ENCODE measurements at places on chromosomes 5 and 9.

- no peak for DNase-seq
Observed at GRCh38 chr5:104551628-104552027, 989.0 kb upstream of the NUDT12 start.

DNA sequence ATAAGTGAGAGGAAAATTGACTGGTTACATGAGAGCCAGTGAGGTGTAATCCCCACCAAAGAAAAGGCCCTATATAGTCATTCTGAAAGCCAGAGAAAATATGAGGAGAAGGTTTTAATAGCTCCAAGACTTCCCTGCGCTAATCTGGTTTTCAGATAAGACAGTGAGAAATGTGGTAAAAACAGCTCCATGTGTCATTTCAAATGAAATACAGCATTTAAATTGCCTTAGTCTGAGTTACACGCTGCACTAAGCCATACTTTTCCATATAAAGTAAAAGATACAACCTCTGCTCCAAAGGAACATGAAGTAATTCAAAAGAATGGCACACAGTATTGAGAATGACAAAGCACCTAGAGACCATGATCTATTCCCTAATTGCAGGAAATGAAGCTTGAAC lies 378.0 kb upstream of the PDE4D start:
- DNase-seq: no peak

DNA sequence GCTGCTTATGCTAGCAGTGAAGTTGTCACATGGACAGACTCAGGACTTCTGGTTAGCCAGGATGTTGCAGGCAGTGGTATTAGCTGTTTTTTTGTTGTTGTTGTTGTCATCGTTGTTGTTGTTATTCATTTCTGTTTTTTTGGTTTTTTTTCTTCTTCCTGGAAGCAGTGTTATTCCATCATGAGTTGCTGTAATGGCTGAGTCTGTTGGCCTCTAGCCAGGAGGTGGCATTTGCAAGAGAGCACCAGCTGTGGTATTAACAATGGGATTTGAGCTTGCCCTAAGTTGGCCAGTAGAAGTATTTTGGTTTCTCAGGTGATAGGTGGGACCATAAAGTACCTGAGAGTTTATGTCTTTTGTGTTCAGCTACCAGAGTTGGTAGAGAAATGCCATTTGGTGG lies 561.1 kb downstream of the KCTD16 start:
- no peak for DNase-seq

DNA sequence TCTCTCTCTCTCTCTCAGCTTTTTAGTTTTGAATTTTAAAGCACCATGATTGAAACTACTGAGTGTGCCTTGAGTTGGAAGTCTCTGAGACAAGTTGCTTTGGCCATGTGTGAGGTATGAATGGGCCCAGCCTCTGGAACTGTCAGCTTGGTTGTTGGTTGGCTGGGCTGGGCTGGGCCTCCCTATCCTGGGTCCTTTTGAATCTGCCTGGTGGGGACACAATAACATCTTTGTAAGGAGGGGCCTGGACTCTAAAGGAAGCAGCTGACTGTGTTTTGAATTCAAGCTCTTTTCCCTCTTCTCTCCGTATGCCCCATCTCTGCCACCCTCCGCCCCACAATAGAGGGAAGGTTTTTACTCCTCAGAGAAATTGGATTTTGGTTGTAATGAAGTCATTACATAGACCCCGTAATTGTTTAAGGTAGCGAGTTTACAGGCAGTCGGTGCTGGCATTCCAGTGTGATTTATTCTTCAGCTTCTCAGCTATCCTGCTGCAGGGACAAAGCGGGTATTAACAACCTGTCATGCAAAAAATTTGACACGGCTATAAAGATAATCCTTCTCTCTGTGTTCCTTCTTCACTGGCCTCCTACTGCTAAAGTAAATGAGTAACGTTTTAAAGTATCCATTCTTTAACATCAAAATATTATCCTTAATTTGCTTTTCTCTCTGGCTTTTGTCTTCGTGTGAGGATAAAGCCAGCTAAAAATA lies 105.4 kb downstream of the DAPK1 start:
- no peak for DNase-seq

GRCh38 chr9:4864234-4864661 lies 71.5 kb downstream of the RCL1 start:
- no peak for DNase-seq

DNA sequence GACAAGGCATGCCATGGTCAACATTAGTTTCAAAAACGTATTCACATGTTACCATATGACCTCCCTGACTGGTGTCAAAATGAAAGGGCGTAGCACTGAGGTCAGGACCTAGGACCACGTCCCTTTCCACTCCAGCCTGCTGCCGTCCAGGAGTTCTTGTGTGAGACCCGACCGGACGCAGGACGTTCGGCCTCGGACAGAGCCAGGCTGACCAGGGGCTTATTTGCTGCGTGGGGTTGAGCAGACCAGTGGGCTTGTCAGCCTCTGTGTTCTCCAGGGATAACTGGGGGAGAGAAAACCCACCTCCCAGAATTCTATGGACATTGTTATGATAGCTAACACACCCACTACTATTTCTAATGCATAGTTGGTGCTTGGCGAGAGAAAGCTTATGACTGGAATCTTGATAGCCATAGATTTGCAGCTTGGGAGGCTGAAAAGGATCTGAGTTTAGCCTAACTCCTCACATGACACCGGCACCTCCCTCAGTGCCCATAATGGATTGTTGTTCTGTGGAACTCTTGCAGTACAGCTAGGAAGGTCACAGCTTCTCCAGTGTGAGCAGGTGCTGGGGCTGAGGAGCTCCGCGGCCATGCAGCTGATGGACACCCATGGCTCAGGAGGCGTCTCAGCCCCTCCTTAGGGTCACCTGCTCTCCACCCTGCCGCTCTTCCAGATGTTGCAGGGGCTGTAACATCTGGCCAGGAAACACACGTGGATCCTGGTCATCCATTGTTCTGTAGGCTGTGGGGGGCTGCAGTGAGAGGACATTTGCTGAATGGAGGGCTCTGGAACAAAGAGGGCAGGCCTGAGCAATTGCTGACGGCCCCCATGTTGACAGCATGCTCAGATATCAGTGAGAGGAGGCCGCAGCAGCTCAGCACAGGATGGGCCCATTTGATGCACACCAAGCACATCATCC lies 368.4 kb downstream of the IRX2 start:
- no peak for DNase-seq

DNA sequence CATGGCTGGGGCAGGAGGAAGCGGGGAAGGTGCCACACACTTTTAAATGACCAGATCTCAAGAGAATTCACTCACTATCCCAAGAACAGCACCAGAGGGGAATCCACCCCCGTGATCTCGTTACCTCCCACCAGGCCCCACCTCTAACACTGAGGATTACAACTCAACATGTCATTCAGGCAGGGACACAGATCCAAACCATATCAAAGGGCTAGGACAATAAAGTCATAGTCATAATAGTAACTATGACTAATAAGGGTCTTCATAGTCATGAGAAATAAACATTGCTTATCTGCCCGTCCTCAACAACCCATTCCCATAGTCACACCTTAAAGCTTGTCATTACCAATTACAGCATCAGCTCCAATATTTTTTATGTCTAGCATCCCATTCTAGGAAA lies 65.3 kb upstream of the SMC2 start:
- no peak for DNase-seq

DNA sequence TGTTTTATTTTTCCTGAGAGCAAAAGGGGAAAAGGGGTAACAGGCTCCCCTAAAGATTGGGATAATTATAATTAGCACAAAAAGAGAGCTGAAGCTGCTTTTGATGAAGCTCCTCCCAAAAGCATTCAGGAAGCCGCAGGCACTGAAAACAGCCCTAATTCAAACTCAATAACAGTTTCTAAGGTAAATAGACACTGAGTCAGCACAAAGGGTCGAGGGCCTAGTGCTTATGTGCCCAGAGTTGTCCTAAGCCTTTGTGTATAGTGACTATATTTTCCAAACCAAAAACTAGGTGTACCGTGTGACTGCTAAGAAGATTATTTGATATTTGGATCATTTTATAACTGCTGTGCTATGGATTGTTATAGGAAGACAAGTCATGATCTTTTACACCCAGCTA lies 67.7 kb downstream of the HMHB1 start:
- no peak for DNase-seq

GRCh38 chr9:93902051-93902779 lies 52.9 kb downstream of the BARX1 start:
- no peak for DNase-seq

- DNase-seq: no peak
Observed at GRCh38 chr5:155772009-155772662, 554.8 kb upstream of the SGCD start.

- DNase-seq: no peak
Observed at GRCh38 chr5:137751869-137752491, 2.2 kb downstream of the HNRNPA0 start.

- no peak for DNase-seq
Observed at GRCh38 chr5:72107901-72108201, 576 bp downstream of the MAP1B start.

- DNase-seq: no peak
Observed at GRCh38 chr9:95836072-95836471, 39.4 kb upstream of the ERCC6L2 start.

- no peak for DNase-seq
Observed at GRCh38 chr5:139384591-139385051, 1.5 kb upstream of the SLC23A1 start.

DNA sequence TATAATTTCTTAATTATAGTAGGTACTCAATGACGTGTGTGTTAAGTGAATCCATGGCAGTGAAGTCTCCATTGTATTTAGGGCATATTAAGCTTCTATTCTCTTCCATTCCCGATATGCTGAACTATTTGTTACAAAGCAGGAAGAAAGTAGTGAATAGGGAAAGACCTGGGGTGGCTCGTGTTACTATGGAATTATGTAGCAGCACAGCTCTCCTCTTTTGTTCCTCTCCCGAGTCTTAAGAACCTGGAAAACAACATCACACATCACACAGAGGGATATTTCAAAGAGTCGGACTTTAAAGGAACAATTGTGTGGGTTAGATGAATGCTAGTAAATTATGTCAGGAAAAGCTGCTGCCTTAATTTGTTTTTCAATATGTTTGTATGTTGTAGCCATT lies 131.8 kb downstream of the PCSK5 start:
- DNase-seq: no peak

DNA sequence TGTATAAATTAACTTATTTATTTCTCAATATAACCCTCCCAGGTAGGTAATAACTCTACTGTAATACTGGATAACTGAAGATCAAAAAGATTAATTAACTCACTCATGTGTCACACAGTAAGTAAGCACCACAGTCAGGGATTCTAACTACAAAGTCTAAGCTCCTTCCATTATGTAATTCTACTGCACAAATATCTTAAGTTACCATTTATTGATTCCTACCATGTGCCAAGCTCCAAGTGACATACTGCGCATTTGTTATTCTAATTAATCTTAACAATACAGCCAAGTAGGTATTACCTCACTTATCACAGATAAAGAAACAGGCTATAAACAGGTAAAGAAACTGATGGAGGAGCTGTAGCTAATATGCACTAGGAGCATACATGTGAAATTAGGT lies 58.3 kb downstream of the RANBP6 start:
- no peak for DNase-seq

GRCh38 chr9:125649315-125649714 lies 57.7 kb downstream of the MAPKAP1 start:
- DNase-seq: no peak

GRCh38 chr9:21252721-21253547 lies 13.1 kb upstream of the IFNA14 start:
- no peak for DNase-seq

DNA sequence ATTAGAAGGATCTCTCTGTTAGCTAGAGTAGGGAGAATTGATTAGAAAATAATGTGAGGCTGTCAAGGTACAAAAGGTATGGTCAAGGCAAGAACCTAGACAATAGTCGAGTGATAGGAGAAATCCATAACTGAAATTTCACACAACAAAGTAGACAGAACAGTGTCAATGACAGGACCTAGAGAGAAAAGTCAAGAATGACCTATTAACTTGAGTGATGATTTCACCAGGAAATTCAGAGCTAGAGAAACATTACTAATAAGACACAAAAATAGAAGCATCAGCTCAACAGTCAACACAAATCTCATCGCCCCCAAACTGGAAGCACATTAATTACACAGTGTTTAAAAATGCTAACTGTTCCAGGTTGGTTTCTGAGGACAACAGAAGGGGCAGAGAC lies 532.4 kb downstream of the CDH10 start:
- no peak for DNase-seq

- no peak for DNase-seq
Observed at GRCh38 chr5:141597394-141597793, 21.4 kb downstream of the DIAPH1 start.

DNA sequence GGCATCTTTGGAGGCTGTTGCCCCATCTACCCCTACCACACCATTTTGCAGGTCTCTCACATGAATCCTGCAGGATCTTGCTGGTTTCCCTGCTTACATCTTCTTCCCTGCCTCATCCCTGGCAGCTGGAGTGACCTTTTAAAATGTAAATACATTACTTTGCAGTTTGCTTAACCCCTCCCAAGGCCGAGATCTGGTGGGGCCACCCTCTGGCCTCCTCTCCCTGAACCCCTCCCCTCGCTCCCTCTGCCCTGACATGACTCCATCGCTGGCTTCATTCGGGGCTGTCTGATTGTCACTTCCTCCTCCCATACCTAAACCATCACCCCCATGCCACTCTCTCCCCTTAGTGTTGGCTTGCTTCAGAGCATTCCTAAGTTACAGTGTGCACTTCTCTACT lies 12.6 kb upstream of the PALM2AKAP2 start:
- no peak for DNase-seq

- no peak for DNase-seq
Observed at GRCh38 chr9:127953154-127953553, 15.5 kb upstream of the DPM2 start.

- no peak for DNase-seq
Observed at GRCh38 chr9:16571127-16571802, 299.2 kb downstream of the BNC2 start.

DNA sequence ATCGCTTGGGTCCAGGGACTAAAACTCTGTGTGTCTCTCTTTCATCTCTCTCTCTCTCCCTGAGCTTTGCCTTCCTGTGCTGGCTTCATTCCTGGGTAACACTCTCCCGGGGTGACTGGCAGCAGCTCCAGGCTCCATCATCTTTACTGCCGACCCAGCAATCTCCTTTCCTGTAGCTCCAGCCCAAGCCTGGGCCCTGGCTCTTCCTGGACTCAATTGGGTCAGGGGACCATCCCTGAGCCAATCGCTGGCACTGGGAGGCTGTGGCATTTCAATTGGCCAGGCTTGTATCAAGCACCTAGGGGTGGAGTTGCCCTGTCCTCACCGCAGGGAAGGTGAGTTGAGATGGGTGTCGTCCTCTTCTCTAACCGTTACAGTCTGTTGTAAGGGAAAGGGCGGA lies 31.9 kb downstream of the FAM240B start:
- DNase-seq: no peak

DNA sequence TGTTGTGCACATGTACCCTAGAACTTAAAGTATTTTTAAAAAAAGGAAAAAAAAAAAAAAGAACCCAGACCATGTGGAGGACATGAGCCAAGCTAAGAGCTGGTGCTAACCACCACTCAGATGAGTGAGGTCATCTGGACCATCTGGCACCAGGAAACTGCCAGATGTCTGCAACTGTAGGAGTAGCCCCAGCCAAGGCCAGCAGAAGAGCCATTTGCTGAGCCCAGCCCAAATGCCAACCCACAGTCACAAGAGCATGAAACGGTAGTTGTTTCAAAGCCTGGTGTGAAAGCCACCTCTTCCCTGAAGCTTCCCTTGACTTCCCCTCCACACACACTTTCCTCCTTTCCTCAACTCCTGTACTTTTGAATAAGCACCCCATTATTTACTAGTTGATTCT lies 69.2 kb upstream of the FCN1 start:
- DNase-seq: no peak

Measured in NK-92 treated with Interleukin-12 subunit alpha and Interleukin-12 subunit beta, amount 100 ng/mL, for 24 hours (cell line).